ENCODE measurements at places on chromosomes 5 and 9.

- DNase-seq: no peak
Measured at GRCh38 chr5:38749861-38750260, 96.0 kb upstream of the OSMR start.

GRCh38 chr5:151520294-151520693 lies 70.8 kb downstream of the FAT2 start:
- DNase-seq: no peak

- no peak for DNase-seq
Measured at GRCh38 chr5:161713042-161713441, 27.5 kb downstream of the GABRA6 start.

- no peak for DNase-seq
Measured at GRCh38 chr9:98634685-98635336, 73.9 kb downstream of the GABBR2 start.

DNA sequence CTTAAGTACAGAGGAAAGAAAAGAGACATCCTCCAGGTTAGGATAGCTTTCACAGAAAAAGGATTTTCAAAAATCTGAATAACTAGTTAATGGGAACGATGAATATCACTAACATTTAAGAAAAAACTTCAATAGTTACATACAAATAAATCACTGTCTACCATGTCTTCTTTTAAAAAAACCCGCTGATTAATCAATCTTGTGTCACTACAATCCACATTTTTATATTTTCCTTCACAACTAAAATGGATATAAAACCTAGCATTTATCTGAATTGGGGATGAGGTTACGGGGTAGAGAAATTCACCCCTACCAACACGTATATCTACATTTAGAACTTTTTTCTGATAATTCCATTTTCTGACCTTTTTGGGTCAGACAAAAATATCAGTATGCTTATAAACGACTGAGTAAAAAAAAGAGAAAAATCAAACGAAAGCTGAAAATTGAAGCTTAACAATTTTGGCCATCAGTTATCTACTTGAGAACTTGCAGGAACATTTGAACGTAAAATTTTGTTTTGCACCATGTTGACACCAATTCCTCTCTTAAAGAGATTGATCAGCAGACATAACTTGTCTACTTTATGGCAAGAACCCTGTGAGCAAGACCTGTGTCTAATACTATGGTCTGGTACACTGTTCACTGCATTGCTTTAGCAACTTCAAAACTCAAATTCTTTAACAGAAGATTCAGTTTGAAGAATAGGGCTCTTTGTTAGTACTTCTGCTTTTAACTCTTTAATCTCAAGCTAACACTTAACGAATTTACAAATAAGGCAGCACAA lies 4.8 kb downstream of the NR3C1 start:
- no peak for DNase-seq

GRCh38 chr5:148858106-148858505 lies 31.7 kb downstream of the ADRB2 start:
- DNase-seq: no peak

DNA sequence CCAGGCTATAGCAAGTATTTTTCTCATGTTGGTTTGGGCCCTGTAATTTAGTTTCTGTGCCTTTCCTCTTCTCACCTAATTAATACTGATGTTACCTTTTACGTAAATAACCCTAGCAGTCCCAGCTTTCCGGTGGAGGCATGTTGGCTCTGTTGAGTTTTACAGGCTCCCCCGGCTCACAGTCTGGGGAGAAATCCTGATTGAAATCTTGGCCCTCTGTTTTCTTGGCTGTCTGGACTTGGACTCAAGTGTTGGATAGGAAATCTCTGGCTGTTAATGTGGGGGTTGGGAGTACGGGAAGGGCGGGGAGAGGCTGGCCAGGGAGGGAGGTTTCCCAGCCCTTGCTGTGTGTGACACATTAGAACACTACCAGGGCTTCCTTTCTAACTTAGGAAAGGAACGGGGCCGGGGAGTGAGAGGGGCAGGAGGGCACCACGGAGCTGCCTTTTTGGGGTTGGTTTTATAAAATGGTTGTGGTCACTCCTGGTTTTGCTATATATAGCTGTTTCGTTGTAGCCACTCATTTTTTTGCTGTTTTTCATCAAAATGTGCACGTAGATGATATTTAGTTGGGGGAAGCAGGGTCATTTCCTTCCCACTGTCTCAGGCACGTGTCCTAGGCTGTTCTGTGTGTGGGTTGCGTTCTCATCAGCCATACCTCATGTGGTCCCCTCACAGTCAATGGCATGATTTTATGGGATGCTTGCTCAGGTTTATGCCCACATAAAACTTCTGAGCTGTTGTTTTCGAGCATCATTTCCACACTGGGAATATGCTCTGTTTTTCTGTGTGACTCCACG lies 11.0 kb downstream of the TRIO start:
- no peak for DNase-seq

- peak; percentile 38 for DNase-seq
Measured at GRCh38 chr9:12774861-12775678, at the start of gene LURAP1L. Gene LURAP1L (plus strand): TSS chr9:12775020. CDS start chr9:12775716, 696 bp downstream.

- no peak for DNase-seq
Measured at GRCh38 chr9:98396656-98397055, 141.2 kb upstream of the TBC1D2 start.

DNA sequence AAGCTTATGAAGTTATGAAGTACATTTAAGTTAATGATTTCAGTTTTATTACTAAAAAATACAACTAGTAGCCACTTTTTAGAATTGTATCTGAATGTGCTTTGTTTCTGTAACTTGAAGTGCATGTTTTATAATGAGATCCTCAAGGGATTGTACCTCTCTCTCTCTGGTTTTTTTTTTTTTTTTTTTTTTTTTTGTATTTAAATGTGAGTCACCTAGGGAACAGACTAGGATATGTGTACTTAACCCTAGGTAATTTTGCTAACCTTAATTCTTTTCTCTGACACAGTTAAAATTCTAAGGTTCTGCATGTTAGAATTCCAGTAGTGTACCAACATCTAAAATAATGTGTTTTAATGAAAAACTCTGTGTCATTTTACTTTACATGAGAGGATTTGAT lies 59.5 kb downstream of the CDC42SE2 start:
- no peak for DNase-seq

- DNase-seq: no peak
Measured at GRCh38 chr5:60540856-60541805, 158.8 kb downstream of the DEPDC1B start.

DNA sequence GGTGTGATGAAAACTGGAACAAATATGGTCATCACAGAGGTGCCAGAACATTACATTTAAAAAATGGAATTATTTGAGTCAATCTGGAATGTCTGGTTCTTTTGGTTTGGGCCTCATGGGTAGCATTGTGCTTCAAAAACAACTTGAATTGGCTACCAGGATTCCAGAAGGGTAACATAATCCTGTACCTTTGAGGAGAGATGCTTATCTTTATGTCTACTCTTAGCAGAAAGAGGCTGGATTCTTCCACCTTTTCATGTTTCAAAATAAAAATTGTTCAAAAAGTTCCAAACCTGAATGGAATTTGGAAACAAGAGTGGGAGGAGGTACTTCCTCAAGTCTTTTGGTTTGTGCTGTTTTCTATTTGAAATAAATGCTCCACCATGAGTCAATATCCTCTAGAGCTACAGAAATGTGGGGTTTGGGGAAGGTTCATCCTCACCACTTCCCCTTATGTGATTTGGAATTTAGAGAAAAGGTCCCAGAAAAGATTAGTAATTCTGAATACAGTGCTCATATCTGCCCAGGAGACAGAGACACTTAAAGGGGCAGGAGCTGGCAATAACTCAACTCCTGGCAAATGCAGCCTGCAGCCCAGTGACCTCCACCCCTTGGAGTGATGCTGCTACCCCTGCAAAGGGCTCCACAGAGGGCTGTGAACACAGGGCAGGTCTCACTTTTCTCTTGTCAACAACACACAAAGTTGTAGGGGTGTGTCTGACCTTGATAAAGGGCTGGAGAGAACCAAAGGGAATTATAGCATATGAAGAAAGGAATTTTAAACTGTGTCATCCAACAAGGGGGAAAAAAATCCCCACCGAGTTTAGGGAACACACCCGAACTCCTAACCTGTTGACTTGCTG lies 272.8 kb downstream of the CWC27 start:
- DNase-seq: no peak

DNA sequence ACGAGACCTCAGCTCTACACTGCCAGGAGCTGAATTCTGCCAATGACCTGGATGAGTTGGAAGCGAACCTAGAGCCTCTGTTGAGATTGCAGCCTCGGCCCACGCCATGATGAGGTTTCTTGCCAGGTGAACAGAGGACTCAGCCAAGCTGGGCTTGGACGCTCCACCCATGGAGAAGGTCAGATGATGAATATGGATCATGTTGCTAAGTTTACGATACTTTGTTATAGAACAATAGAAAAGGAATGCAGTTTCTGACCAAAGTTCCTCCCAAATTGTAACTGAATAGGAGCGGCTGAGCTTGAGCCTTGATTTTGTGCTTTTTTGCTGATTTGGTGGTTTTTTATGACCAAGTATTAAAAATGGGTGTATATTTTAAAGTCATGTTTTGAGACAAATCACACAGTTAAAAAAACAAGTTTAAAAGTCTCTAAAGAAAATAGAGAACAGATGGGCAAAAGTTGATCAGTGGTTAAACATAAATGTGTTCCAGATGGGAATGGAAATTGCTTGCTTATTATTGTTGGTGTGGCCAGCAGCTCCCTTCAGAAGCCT lies 32.9 kb downstream of the ROPN1L start:
- DNase-seq: no peak

- DNase-seq: no peak
Measured at GRCh38 chr5:65821966-65822365, 100.0 kb downstream of the NLN start.

GRCh38 chr5:50794812-50795211 lies 128.4 kb downstream of the PARP8 start:
- DNase-seq: no peak

DNA sequence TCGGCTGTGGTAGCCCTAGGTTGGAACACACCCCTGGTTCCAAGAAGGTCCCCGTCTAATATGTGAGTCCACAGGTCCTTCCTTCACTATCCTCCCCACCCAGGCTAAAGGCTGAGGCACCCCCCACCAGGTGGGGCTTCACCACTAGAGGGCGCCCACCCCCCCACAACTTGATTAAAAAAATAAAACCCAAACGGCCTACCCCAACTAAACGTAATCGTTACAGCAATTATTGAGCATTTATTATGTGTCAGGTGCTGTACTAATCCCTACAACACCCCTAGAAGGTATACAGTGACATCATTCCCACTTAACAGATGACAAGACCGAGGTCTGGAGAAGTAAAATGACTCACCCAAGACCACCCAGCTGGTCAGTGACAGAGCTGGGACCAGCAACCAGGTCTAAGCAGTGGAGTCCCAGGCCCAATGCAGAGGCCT lies 65.0 kb downstream of the FGF18 start:
- no peak for DNase-seq

- no peak for DNase-seq
Measured at GRCh38 chr5:161925960-161926359, 78.0 kb downstream of the GABRA1 start.

DNA sequence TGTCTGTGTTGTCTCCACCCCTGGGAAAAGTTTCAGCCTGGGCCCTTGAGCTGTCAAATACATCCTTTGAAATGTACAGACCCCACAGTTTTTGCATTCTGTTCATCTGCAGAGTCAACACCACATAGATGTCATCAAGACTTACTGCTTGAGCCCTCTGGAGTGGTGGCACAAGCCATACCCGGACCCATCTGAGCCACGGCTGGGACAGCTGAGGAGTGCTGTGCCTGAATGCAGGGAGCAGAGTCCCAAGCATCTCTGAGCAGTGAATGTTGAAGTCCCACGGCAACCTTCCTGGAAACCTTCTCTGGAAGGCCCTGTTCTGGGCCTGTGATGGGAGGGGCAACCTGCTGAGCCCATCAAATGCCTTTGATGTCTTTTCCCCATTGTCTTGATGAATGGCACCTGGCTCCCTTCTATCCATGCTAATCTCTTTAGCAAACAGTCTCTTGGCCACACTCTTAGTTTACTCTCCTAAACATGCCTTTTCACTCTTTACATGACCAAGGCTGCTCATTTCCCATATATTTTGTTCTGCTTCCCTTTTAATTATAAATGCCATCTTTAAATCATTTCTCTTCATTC lies 92.5 kb downstream of the ATPSCKMT start:
- DNase-seq: no peak

DNA sequence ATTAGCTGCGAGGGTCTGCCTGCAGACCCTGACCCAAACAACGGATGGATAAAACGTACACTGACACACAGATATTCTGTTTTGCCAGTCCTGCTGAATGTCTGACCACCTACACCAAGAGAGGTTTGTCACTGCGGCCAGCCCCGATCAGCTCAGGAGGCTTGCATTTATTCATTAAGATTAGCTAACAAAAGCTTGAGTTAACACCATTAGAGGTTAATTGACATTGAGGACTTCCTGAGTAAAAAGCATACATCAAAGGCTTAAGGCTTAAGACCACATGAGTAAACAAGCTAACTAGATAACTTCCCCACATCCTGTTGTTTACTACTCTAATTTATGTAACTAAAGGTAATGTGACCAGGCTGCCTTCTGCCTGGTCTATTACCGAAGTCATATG lies 198.1 kb upstream of the TRPC7 start:
- DNase-seq: no peak

- no peak for DNase-seq
Measured at GRCh38 chr9:76932265-76932664, 26.4 kb upstream of the PRUNE2 start.

- DNase-seq: no peak
Measured at GRCh38 chr9:110669433-110669832, 842 bp downstream of the MUSK start.

DNA sequence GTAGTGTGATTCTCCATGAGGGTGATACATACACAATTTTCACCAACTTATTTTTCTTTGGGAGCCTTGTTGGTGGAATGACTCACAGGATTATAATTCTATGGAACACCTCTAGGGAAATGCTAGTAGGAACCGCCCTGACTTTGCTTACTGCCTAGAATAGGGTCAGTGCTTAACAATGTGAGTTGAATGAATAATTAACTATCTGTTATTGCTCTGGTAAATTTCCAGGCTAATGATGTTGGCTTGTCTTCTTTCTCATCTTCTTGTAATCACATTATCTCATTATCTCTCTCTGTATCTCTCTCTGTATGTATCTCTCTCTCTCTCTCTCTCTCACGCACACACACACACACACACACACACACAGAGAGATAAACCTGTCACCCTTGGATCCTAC lies 291.1 kb downstream of the TRIM32 start:
- DNase-seq: no peak

DNA sequence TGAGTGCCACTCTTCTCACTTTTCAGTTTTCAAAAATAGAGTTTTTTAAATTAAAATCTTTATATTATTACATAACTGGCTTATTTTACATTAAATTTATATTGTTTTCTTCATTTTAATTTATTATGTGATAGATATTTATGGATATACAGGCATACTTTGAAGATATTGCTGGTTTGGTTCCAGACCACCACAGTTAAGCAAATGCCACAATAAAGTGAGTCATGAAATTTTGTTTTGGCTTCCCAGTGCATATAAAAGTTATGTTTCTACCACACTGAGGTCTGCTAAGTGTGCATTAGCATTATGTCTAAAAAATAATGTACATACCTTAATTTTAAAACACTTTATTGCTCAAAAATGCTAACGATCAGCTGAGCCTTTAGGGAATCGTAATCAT lies 47.4 kb downstream of the NDUFS4 start:
- DNase-seq: no peak

- DNase-seq: no peak
Measured at GRCh38 chr5:74765201-74765600, 1.7 kb downstream of the GFM2 start.
